NCI-H510A treated with DMSO at 0.1 percent for 48 hours (cell line): ENCODE measurements at places on chromosomes 11 and 22.

- no peak for DNase-seq
These were observed 355.7 kb downstream of the CNTN5 start for GRCh38 chr11:99376463-99376862.

- DNase-seq: no peak
These were observed 33.8 kb downstream of the PRDM10 start for GRCh38 chr11:129968591-129969419.

- DNase-seq: no peak
These were observed 1.1 kb upstream of the VSIG2 start for GRCh38 chr11:124753205-124753604.

GRCh38 chr11:99343117-99343516 is 322.4 kb downstream of the CNTN5 start:
- no peak for DNase-seq

DNA sequence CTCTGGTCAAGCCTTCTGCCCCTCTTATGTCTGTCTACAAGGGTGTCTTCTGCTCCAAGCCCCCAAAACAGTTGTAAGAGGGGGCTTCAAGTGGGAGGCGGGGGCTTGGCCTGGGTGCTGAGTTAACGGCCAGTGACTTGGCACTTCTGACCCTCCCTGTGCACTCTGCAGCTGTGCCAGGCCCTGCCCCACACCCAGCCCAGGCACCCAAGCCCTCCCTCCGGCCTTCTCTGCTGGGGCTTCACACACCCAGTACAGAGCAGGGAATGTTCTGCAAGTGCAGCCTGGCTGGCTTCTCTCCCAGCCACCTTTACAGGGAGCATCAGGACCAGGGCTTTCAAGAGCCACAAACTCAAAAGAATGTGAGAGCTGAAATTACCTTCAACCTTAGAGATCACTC is 3.8 kb downstream of the TMEM121B start:
- DNase-seq: no peak

GRCh38 chr22:27197052-27197451 is 539.7 kb downstream of the MIAT start:
- DNase-seq: peak; percentile 27

DNA sequence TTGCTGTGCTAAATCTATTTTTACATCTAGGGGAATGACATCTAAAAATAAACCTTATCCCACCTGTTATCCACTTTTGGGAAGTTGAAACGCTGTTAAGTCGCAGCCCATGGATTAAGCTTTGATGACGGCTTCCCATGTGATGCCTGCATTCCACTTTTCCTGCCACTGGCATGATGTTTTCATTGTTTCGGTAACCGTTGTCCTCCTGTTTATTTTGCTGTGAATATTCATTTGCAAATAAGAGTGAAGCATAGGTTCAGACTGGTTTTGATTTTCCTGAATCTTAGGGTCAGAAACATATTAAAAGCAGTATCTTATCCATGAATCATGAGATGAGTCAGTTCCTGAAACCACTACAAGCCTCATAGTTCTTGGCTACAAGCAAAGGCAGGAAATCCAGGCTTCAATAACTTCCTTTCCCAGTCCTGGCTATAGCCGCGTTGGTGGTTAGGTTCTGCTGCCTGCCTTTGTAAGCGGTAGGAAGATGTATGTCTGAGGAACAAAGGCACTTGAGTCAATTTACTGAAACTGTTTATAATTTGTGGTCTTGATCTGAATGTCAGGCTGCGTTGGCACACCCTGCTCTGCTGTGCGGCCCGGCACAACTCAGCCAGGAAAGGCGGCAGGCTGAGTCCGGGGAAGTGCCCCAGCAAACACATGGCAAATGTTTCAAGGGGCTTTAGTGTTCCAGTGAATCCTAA is 19.4 kb downstream of the TEAD1 start:
- DNase-seq: peak; percentile 58

- no peak for DNase-seq
These were observed 6.4 kb downstream of the KCTD17 start for GRCh38 chr22:37057796-37058510.

DNA sequence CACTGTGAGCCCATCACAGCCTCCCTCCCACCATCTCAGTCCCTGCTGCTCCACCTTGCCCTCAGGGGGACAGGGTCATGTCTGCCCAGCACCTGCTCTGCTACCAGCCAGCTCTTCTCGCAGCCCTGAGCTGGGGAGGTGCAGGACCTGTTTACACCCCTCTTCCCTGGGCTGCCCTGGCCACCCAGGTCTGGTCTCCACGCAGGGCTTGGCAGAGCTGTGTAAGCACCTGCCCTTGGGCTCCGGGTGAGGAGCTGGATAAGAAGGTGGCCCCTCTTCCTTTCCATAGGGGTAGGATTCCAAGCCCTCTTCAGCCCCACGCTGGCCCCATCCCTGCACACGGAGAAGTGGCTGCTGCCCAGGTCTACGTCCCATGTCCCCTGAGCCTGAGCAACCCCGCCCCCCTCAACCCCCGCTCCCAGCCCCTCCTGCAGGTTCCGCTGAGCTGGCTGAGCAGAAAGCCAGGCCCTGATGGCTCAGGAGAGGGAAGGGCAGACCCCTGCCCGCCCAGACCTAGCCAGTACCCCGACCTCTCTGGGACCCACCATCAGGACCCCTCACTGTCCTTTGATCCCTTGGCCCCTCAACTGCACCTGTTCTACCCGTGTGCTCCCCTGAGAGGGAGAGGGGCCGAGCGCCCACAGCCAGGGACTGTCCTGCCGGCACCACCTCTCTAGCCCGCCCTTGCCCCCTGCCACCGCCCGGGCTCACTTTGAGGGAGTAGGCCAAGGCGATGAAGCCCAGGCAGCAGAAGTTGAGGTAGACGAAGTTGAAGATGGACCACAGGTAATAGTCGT is 3.2 kb downstream of the IFITM10 start:
- no peak for DNase-seq

GRCh38 chr11:1870721-1871466 is 18.0 kb downstream of the LSP1 start:
- DNase-seq: no peak

DNA sequence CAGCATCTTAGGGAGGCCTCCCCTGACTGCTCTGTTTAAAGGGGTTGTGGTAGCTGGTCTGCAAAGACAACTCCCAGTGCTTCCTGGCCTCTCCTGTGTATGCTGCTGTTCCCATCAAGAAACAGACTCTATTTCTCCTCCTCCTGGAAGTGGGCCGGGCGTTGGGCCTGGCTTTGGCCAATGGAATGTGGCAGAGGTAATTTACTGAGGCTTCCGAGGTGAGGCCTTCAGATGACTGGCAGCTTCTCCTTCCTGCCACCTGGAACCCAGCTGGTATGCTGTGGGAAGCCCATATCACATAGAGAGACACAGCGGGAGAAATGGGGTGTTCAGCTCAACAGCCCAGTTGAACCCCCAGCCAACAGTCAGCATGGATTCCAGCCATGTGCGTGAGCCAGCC is 25.1 kb upstream of the EIF3D start:
- no peak for DNase-seq

GRCh38 chr11:14255238-14255534 is 103.8 kb downstream of the RRAS2 start:
- DNase-seq: no peak

DNA sequence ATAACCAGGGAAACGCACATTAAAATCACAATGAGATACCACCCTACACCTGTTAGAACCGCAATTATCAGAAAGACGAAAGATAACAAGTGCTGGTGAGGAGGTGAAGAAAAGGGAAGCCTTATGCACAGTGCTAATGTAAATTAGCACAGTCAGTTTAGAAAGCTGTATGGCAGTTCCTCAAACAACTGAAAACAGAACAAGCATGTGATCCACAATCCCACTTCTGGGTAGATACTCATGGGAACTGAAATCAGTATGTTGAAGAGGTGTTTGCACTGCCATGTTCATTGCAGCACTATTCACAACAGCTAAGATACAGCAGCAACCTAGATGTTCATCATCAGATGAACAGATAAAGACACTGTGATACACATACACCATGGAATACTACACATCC is 75.0 kb upstream of the CCND1 start:
- no peak for DNase-seq

DNA sequence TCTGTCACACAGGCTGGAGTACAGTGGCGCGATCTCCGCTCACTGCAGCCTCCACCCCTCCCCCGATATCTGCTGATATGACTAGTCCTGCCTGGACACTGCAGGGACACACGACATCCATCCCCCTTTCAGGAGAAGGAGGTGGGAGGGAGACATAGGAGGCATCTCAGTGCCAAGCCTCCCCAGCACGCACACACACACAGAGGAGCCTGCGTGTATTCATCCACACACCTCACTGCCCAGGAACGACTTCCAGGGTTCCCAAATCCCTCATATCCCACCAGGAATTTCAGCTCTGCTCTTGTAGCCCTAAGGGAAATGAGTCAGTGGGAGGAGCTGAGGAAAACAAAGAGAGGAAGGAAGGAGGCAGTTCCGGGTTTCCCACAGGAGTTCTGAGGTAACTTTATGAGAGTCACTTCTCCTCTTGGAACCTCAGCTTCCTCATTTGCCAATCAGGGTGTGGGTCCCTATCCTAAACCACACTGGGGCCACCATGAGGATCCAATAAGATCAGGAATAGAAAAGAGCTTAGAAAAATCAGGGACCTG is 37.2 kb upstream of the ACER3 start:
- DNase-seq: no peak

DNA sequence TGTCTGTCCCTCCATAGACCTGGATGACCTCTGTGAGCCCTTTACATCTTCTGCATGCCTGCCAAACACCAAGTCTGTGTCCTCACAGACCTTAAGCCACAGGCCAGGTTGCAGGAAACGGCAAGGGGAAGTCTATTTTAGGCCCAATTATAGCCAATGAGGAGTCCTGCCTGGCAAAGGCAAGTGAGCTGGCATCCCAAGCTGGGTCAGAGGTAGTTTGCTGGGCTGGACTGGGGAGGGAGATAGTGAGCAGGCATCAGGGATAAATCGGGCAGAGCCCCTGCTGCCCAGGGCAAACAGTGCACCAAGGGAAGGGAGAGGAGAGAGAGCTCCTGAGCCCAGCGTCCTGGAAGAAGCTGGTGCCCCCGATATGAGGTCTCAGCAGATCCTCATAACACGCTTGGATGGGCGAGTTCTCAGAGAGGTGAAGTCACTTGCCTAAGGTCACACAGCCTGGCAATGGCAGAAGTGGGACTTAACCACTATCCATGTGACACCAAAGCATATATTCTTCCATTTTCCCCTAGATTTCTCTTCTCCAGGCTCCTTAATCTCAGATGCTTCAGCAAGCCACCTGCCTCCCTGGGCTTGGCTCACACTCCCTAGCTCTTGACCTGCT is 3.7 kb upstream of the RELT start:
- no peak for DNase-seq
